T-helper 17 cell (primary cell): ENCODE measurements at places on chromosomes 7 and 10. TPM values are rescaled to one million over a fixed set of nuclear protein-coding genes. Genes with fewer than 3 reads are reported as not detected.

GRID1 gene
- not detected for total RNA-seq

CTNNA3 gene
- total RNA-seq = 1.6 TPM

TRIM24 gene
- total RNA-seq = 14.3 TPM

ANTXRL gene
- total RNA-seq = not detected

ASZ1 gene
- total RNA-seq = not detected

HTR5A gene
- total RNA-seq = not detected

SPACDR gene
- 1.4 TPM for total RNA-seq

LIPM gene
- total RNA-seq = not detected

ITPRID1 gene
- not detected for total RNA-seq

CAV1 gene
- 0.30 TPM for total RNA-seq

DPP6 gene
- not detected for total RNA-seq

MSS51 gene
- total RNA-seq = 2.6 TPM

SHH gene
- total RNA-seq = not detected

NRCAM gene
- not detected for total RNA-seq

DMBT1 gene
- not detected for total RNA-seq

SNX10 gene
- total RNA-seq = 12.4 TPM

MLXIPL gene
- not detected for total RNA-seq

C1QL3 gene
- not detected for total RNA-seq

LRIT1 gene
- not detected for total RNA-seq

VSTM4 gene
- not detected for total RNA-seq

VWC2 gene
- total RNA-seq = not detected

MMRN2 gene
- 1.6 TPM for total RNA-seq

SPDYE5 gene
- total RNA-seq = not detected

CCL24 gene
- total RNA-seq = not detected

CCDC126 gene
- 6.5 TPM for total RNA-seq

HMX3 gene
- 0.39 TPM for total RNA-seq

PVRIG gene
- 30.1 TPM for total RNA-seq

AMPH gene
- total RNA-seq = not detected

UPK3BL1 gene
- 60.2 TPM for total RNA-seq

CALML5 gene
- not detected for total RNA-seq

HOXA5 gene
- not detected for total RNA-seq

OR2A7 gene
- total RNA-seq = 6.5 TPM

EBF3 gene
- not detected for total RNA-seq

FEZF1 gene
- total RNA-seq = not detected

GSTK1 gene
- total RNA-seq = 433 TPM

FAM180A gene
- not detected for total RNA-seq

OR2A1 gene
- total RNA-seq = not detected

ZKSCAN1 gene
- total RNA-seq = 51.1 TPM

NUTM2E gene
- not detected for total RNA-seq

FGFBP3 gene
- total RNA-seq = 1.8 TPM

UTF1 gene
- total RNA-seq = not detected

CRYGN gene
- 0.99 TPM for total RNA-seq

PRR15 gene
- total RNA-seq = not detected

RBM20 gene
- total RNA-seq = not detected

CH25H gene
- total RNA-seq = 0.44 TPM
